ENCODE measurements at places on chromosomes 6 and 20.
A peak's percentile ranks its signal among the peaks of the same experiment; 100 is the strongest.

- DNase-seq, result no peak
Observed at GRCh38 chr20:48106428-48106827, 321.1 kb upstream of the SULF2 start.

DNA sequence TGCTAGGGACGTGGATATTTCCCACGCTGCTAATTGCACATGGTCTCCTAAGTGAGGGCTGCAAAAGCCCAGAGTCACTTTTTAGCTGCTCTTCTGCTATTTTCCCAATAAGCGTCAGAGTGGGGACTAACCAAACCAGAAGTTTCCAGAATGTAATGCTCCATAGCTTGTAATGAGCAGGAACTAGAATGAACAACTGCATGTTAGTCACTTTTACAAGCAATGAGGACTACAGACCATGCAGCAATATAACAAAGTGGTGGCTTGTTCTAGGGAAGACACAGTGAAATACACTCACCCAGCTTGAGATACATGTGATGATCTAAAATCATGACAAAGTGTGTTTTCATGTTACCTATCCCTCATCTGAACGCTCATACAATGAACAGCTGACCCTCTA lies 314.1 kb upstream of the SGK1 start:
- no peak for DNase-seq

DNA sequence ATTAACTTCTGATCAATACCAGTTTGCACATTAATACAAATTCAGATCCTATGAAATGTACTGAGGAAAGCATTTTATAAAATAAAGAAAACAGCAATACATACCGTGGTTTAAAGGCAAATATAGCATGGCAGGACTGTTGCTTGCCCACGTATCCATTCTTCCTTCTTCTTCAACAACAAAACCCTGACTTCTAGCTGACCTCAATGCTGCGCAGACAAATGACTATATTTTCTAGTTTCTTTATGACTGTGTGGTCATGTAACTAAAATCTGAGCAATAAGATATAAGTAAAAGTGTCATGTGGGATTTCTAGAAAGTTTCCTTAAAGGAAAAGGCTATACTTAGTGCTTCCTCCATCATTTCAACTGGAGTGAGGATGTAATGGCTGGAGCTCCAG lies 85.0 kb downstream of the CDC40 start:
- no peak for DNase-seq

GRCh38 chr20:7926767-7927166 lies 13.5 kb downstream of the HAO1 start:
- DNase-seq, result no peak

GRCh38 chr20:53734006-53734688 lies 140.5 kb upstream of the ZNF217 start:
- no peak for DNase-seq

DNA sequence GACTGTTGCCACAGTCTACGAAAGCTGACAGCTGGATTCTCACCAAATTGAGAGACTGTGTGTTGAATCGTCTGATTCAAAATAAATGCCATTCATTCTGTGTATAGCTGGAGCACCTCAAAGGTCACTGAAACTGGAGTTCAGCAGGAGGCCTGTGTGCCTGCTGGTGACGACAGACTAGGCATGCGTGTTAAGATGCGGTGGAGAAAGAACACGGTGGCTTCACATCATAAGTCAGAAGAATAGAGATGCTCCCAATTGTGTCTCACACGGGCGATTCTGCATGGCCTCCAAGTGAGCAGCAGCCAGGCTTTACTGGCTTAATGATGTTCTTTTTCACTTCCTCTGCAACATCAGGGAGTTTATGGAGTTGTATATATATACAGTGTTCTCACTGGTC lies 32.3 kb downstream of the SNHG17 start:
- DNase-seq, result no peak

GRCh38 chr6:144007478-144008119 lies 460 bp downstream of the PLAGL1 start:
- no peak for DNase-seq

DNA sequence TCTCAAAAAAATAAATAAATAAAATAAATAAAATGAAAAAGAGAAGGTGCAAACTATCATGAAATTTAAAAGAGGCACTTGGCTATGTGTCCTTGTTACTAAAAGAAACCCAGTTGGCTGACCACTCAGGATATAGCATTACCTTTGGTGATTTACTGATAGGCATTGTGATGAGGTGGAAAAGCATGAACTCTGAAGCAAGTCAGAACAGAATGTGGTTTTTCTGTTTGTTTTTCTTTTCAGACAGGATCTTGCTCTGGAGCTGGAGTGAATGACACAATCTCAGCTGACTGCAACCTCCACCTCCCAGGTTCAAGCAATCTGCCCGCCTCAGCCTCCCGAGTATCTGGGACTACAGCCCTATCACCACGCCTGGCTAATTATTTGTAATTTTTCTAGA lies 31.9 kb downstream of the ZNF184 start:
- no peak for DNase-seq

DNA sequence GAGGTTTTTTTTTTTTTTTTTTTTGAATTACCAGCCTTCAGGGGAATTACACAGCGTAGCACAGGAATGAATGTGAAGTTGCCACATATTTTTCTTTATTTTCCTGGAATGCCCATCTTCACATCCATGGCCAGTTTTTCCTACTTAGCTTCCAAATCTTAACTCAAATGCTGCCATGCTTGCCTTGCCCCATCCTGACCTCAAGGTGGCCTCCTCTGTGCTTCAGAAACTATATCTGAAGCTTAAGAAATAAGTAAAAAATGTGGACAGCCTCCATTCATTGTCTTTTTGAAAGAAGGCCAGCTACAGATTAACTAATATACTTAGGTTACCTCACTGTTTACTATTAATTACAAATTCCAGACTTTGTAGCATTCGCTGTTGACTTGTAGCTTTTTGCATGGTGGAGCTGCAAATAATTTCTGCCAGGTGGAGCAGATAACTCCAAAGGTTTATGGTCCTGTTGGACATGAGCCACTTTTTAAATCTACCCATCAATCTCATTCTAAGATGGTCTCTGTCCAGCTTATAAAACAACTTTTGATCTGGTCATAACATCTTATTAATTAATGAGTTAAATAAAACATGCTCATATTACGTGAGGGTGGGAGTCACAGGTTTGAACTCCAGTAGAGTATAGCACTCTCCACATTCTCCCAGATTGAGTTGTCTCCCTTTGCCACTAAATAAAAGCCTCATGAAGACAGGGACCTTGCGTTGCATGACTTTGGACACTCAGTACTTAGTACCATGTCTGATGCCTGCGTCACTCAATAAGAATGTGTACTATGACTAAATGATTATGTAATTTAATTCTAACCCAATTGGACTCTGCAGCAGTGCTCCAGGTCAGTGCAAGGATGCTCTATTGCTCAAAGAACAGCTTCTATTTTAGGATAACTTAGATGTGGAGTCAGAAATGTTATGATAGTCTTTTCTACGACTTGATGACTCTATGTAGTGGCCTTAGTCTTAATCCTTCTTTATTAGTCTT lies 678.6 kb upstream of the CITED2 start:
- DNase-seq, result no peak

GRCh38 chr6:17393892-17394631 lies 667 bp downstream of the CAP2 start:
- peak; percentile 57 for DNase-seq

DNA sequence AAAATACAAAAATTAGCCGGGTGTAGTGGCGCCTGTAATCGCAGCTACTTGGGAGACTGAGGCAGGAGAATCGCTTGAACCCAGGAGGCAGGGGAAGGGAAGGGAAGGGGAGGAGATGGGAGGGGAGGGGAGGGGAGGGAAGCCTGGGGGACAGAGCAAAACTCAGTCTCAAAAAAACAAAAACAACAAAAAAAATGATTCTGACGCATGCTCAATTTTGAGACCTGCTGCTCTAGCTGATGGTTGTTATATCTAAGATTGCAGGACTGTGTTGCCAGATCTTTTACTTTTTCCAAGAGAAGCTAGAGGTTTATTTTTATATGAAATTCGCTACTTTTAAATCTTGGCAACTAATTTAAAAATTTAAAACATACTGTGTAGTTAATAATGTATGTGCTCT lies 2.4 kb upstream of the WFDC2 start:
- no peak for DNase-seq

DNA sequence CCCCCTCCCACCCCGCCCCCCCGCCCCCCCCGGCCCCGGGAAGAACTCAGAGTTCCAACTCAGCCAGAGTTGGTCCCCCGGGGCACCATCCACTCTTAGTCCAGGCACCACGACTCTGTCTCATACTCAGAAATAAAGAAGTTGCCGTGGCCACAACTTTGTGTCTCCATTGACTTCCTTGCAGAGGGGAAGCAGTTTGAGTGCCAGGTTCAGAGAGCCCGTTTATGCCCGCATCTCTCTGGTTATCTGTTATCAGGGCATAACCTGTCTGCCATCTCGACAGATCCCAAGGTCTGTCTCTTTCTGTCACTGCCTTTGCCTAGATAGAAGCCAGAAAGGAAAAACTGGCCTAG lies 605 bp downstream of the CDC5L start:
- DNase-seq, result no peak

- no peak for DNase-seq
Observed at GRCh38 chr20:34322267-34323105, 19.3 kb upstream of the AHCY start.

DNA sequence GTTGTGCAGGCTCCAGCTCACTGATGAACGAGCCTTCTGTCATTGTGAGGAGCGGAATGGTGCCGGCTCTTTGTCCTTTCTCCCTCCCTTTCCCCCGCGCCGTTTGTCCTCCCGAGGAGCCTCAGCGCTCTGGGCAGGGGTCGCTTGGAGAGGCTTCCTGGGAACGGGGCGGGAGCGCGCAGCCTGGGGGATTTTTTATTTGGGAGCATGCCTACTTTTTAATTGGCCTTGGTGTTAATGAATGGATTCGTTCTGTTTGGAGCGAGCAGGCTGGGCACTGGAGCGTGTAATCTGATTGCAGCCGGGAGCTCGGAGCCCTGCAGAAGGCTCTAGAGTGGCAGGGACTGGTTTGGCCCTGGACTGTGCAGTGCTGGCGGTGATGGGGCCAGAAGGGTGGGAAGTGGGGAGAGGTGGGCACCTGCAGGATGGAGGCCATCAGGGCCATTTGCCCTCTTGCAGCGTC lies 118.8 kb downstream of the CDH4 start:
- no peak for DNase-seq

DNA sequence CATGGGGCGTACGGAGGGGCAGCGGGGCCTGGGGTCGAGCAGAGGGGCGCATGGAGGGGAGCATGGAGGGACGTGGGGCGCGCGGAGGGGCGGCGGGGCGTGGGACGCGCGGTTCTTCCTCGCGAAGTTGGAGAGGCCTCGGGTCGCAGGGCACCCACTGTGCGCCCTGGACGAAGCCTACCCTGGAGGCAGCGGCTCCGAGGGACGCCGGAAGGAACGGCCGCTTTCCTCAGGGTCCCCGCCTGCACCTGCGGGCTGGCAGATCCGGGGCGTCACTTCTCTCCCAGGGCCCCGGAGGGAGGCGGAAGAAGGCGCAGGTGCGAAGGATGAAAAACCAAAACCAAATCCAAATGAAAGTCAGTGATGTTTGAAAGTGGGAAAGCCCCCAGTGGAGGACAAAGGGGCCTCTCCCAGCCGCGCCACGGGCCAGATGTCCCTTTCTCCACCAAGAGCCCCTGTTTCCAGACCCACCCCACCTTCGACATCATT lies 142.1 kb upstream of the PDE10A start:
- DNase-seq, result no peak

DNA sequence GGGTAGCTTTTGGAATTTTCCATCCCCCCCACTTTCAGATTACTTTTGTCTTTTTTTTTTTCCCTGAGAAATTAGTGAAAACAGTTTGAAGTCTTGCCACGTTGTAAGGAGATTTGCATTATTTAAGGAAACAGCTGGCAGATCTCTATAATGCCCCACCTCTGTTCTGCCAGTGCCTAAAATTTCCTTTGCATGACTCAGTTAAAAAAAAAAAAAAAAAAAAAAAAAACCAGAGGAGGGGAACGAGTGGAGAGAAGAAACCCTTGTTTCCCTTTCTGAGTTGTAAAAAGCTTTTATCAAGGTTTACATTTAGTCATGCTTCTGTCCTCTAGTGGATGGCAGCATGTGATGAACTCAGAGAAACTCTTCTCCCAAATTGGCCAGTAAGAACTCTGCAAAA lies 33.5 kb downstream of the CARMIL1 start:
- DNase-seq, result no peak

- no peak for DNase-seq
Observed at GRCh38 chr6:22194188-22194921, 102.5 kb downstream of the PRL start.

GRCh38 chr20:58996226-58996611 lies 10.8 kb downstream of the CTSZ start:
- DNase-seq, result no peak

DNA sequence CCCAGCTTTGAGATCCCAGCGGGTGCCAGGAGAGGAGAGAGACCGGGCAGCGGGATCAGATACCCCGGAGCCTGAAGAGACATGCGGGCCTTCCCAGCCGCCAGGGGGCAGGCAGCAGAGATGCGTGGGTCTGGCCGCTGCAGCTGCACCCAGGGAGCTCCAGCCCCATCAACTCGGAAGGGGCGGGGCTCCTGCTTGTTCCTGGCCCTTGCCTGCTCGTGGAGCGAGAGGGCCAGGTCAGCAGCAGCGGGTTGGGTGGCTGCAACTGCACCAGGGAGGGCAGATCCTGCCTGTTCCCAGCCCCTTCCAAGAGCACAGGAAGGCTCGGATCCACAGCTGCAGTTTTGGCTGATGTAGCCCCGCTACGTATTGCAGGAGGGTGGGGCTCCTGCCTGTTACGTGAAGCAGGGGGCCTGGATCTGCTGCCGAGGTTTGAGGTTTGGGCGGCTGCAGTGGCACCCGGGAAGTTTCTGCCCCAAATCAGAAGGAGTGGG lies 532.8 kb downstream of the RFPL4B start:
- DNase-seq, result no peak

DNA sequence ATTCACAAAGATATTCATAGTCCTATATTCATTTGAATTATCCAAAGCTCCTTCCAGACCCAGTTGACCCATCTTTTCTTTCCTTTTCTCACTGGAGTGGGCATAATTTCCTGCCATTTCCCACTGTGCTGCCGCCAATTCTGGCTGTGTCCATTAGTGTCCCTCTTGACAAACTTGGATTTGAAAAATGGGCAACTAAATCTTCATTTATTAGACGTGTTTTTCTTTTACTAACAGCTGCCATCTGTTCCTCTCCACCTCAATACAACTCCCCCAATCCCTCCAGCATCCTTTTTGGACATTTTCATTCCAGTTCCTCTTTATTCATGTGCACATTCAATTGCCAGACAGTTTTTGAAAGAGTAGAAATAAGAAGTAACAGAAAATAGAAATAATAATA lies 90.5 kb downstream of the PCSK2 start:
- no peak for DNase-seq

DNA sequence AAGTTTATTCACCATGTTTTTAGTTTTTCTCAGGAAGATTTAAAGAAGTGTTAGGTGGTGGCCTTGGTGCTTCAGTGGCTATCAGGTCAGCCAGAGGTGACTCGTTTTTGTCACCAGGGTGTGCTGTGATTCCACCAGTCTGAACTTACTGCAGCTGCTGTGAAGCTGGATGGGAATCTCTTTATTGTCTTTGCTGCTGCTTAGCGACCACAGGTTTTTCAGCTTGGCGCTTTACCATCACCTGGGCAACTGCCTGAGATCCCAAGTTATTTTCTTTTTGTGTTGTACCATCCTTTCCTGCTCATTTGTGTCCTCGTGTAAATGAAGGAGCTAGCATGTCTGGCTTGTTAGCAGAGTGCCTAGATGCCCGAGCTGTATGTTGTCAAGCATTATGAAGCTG lies 146.9 kb downstream of the MACROD2 start:
- DNase-seq, result peak; percentile 59

Data from nephron progenitor cell (in vitro differentiated cells).